ENCODE measurements at places on chromosomes 2 and 18.

DNA sequence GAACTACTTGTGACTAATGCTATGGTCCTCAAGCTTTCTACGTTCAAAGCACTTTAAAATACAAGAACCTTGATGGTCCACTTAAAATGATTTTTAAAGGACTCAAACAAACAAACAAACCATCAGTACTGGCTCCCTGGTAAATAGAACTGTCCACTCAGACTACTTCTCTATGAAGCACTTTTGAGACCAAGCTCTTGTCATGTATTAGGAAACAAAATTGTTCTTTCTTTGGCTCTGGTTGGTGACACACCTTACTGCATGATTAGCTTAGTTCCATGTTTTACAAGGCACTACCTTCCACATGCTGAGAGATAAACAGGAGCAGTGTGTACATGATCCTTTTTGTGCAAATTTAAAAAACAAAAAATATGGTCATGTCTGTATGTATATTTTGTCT, 19.7 kb downstream of the DARS1 start:
- DNase-seq = no peak

GRCh38 chr2:230325316-230326243, 1.4 kb upstream of the SP140L start:
- no peak for DNase-seq

DNA sequence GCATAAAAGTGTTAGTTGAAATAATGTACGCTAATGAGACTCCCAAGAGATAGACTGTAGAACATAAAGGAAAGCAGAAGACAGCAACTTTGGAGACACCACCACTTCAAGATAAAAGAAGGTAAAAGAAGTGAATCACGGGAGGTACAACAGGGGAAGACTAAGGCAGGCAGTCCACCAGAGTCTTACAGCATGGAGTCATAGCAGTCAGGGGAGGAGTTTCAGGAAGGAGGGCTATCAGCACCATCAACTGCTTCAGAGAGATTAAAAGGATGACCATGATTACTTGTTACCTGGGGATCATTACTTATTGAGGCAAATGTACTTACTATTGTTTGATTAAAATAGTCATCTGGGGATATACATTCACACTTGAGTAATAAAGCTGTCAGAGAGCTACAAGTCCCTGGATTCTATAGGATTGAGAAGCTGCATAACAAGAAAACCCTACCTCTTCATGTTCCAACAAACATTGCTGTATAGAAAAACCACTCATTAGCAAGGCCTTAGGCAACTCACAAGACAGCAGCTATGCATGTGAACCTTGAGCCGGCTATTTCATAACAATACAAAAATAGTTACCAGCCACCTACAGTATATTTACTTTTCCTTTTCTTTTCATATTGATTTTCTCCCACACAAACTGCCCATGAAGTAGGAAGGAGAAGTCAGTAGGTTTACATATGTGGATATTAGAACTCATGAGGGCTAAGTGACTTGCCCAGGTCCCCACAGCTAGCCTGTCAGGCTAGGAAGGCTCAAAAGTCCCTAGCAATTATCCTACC, 101.7 kb downstream of the PDE11A start:
- DNase-seq = no peak

GRCh38 chr2:114039677-114040076, 149.8 kb downstream of the ACTR3 start:
- no peak for DNase-seq

DNA sequence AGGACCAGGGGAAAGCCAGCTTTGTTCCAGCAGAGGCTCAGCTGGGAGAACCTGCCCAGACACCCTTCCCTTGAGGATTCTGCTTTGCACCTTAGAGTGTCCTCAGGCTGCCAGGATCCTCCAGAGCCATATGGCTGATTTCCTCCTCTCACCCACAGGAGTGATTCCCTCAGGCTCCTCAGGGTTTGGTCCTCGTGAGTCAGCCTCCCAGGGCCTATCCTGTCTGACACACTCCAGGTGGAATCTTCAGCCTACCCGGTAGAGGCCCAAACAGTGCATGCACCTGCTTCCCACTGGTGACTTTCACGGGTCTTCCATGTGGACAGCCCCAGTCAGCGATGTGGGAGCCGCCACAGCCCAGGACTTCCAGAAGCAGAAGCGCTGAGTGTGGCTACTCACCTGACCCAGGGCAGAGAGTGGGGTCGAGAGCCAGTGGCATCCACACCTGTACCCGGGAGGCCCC, 73.3 kb downstream of the TFCP2L1 start:
- no peak for DNase-seq

- DNase-seq = no peak
Observed at GRCh38 chr2:117944816-117945215, 69.1 kb downstream of the CCDC93 start.

DNA sequence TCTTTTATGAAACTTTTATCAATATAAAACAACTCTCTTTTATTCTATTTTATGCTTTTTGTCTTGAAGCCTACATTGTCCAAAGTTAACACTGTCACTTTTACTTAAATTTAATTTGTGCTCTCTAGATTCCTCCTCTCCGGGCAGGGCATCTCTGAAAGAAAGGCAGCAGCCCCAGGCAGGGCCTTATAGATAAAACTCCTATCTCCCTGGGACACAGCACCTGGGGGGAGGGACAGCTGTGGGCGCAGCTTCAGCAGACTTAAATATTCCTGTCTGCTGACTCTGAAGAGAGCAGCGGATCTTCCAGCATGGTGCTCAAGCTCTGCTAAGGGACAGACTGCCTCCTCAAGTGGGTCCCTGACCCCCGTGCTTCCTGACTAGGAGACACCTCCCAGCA, 447.7 kb upstream of the FANCL start:
- DNase-seq = no peak

- DNase-seq = no peak
Observed at GRCh38 chr2:71634567-71634966, 181.2 kb downstream of the DYSF start.
